ENCODE measurements at places on chromosomes 1 and 21. TPM values are rescaled to one million over a fixed set of nuclear protein-coding genes. Genes with fewer than 3 reads are reported as not detected.

CR1 gene
- not detected for total RNA-seq

ADAM30 gene
- not detected for total RNA-seq

OR2W3 gene
- not detected for total RNA-seq

MAEL gene
- not detected for total RNA-seq

SRP9 gene
- 199 TPM for total RNA-seq
